ENCODE measurements at places on chromosomes 1 and 21. TPM values are rescaled to one million over a fixed set of nuclear protein-coding genes. Genes with fewer than 3 reads are reported as not detected.

Gene CTSE
- not detected for total RNA-seq

Gene TNFSF4
- total RNA-seq, result 19.7 TPM

Gene KRTAP19-3
- total RNA-seq, result not detected

Gene FCRL4
- not detected for total RNA-seq

Gene OR2L2
- total RNA-seq, result not detected

Gene CASQ1
- total RNA-seq, result not detected

Gene RNF186
- total RNA-seq, result not detected

Gene FDPS
- 176 TPM for total RNA-seq

Gene GPR37L1
- not detected for total RNA-seq

Gene CELA3B
- total RNA-seq, result not detected

Gene KCNK1
- total RNA-seq, result 0.90 TPM

Gene KCNC4
- 0.18 TPM for total RNA-seq

Gene TMEM240
- 1.1 TPM for total RNA-seq

Gene NES
- 46.1 TPM for total RNA-seq

Gene SPRR2A
- total RNA-seq, result not detected

Gene TFF1
- total RNA-seq, result not detected

Gene PPP1R12B
- 22.8 TPM for total RNA-seq

Gene SLC2A5
- not detected for total RNA-seq

Gene PDIK1L
- total RNA-seq, result 5.8 TPM

Gene SPRR4
- not detected for total RNA-seq

Gene ERG
- total RNA-seq, result not detected

Gene TFAP2E
- under 0.01 TPM for total RNA-seq

Gene TRIM58
- 0.54 TPM for total RNA-seq

Gene REN
- total RNA-seq, result 0.54 TPM

Gene GPR161
- total RNA-seq, result 11.1 TPM

Gene OVAAL
- not detected for total RNA-seq

Gene KCNH1
- 0.54 TPM for total RNA-seq

Gene SLAMF8
- not detected for total RNA-seq

Gene RAD54L
- 4.8 TPM for total RNA-seq

Gene MTR
- total RNA-seq, result 31.0 TPM

Gene TCHHL1
- not detected for total RNA-seq

Gene SMCP
- total RNA-seq, result not detected

Gene PCNT
- 14.2 TPM for total RNA-seq

Gene MXRA8
- 97.8 TPM for total RNA-seq

Gene ESPN
- under 0.01 TPM for total RNA-seq

Measured in IMR-90 (cell line).